ENCODE measurements at places on chromosomes 6 and 20.

- no peak for DNase-seq
Measured at GRCh38 chr6:16621002-16621401, 140.3 kb downstream of the ATXN1 start.

DNA sequence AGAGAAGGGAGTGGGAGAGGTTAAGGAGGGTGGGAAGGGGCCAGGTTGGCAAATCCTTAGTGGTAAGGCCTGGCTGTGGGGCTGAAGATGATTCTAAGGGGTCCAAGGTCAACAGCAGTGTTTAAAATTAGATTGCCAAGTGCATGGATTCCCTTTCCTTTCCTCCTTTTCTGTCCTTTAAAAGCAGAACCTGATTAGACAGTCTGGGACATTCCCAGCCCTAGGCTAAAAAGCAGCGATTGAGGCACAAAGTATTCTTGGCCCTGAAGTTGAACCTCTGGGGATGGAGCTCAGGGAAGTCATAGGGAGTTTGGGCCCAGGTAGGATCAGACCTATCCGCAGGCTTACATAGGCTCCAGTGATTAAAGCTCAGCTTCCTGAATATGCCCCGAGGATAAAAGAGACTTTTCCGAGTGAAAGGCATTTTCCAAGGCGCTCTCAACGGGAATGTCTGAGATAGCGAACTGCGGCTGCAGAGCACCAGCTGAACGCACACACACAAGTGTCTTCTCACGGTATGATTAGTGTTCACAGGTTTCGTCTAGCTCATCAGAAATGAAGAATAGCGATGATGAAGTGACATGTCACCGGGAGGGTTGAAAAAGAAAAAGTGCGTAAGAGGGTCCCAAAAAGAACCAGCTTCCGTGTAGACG is 787 bp upstream of the CARMIL1 start:
- DNase-seq: no peak

GRCh38 chr6:73774311-73774774 is 78.3 kb downstream of the CD109 start:
- no peak for DNase-seq

GRCh38 chr6:48113130-48113529 is 2.1 kb upstream of the PTCHD4 start:
- DNase-seq: no peak

- no peak for DNase-seq
Measured at GRCh38 chr6:17130786-17131185, 28.9 kb downstream of the STMND1 start.
